ENCODE measurements at places on chromosomes 13 and 19. TPM values are rescaled to one million over a fixed set of nuclear protein-coding genes. Genes with fewer than 3 reads are reported as not detected.

The LILRB5 gene
- total RNA-seq, result 0.09 TPM

- no peak overlapping the region for H3K4me3 ChIP-seq
- H3K36me3 ChIP-seq, result no peaks in the 10 kb centered on the region
- H3K27me3 ChIP-seq, result no peaks in the 10 kb centered on the region
- DNase-seq, result no peak
Observed at GRCh38 chr13:84297251-84297650, 415.0 kb upstream of the SLITRK1 start.

The IGFL3 gene
- total RNA-seq, result not detected

The ONECUT3 gene
- total RNA-seq, result 0.07 TPM

DNA sequence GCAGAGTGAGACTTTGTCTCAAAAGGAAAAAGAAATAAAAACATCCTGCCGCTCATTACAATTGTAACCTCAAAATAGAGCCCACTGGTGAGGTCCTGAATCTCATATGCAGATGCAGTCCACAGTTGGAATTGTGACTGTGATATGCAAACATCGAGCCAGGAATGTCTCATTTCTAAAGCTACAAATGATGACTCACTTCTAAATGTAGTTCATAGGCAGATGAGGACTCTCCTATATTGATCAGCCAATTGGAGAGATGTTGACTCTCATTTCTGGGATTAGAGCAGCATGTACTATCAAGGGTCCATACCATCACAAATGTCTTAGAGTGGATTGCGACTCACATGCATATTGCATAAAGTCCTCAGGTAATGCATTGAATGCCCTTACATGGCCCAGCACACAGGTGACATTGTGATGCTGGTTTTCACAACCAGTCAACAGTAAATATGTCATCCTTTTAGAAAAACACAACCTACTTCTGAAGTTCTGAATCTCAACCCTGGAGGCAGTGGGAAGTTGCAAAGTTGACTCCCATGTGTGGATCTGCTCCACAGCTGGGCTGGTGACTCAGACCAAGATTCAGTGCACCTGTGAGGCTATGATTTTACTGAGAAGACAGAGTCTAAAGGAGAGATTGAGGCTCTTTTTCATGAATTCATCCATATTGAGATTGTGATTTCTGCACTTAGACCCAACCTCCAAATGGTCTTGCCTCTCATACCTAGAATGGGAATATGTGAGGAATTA lies 16.9 kb upstream of the ZNF254 start:
- no peak for DNase-seq
- peaks cover 68% of the 10 kb centered on the region for H3K36me3 ChIP-seq
- no peak overlapping the region for H3K4me3 ChIP-seq
- peaks cover 14% of the 10 kb centered on the region for H3K4me1 ChIP-seq

The TNFSF9 gene
- total RNA-seq, result 2.1 TPM

- no peak overlapping the region for H3K27ac ChIP-seq
- peaks cover 4% of the 10 kb centered on the region for H3K4me1 ChIP-seq
- no peaks in the 10 kb centered on the region for H3K36me3 ChIP-seq
- no peaks in the 10 kb centered on the region for H3K27me3 ChIP-seq
- peak; percentile 65 for DNase-seq
Observed at GRCh38 chr13:21328201-21328600, 130.9 kb downstream of the ZDHHC20 start.

The NLRP5 gene
- not detected for total RNA-seq

The POGLUT2 gene
- 23.1 TPM for total RNA-seq

Measured in H9 (cell line).